ENCODE measurements at places on chromosomes 6 and 20.

- no peak for DNase-seq
Measured at GRCh38 chr6:79997728-79998127, 6.7 kb upstream of the TTK start.

- DNase-seq = no peak
Measured at GRCh38 chr6:35034411-35035191, 106.5 kb downstream of the TCP11 start.

GRCh38 chr6:125154118-125154760, 666 bp downstream of the TPD52L1 start:
- DNase-seq = no peak

GRCh38 chr20:47466213-47466612, 35.5 kb upstream of the NCOA3 start:
- no peak for DNase-seq

DNA sequence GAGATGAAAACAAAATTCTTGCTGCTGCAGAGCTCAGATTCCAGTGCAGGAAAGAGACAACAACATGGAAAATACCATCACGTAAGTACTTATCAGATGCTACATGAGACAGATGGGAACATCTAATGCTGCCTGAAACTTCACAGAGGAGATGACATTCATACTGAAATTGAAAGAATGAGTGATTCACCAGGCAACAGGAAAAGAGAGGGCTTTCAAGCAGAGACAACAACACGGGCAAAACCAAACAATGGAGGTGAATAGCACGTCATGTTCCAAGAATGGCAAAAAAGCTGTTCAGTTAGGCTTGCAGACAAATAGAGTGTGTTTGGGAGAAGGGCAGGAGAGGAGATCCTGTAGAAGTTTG, 39.3 kb downstream of the GTF2H5 start:
- DNase-seq = no peak

DNA sequence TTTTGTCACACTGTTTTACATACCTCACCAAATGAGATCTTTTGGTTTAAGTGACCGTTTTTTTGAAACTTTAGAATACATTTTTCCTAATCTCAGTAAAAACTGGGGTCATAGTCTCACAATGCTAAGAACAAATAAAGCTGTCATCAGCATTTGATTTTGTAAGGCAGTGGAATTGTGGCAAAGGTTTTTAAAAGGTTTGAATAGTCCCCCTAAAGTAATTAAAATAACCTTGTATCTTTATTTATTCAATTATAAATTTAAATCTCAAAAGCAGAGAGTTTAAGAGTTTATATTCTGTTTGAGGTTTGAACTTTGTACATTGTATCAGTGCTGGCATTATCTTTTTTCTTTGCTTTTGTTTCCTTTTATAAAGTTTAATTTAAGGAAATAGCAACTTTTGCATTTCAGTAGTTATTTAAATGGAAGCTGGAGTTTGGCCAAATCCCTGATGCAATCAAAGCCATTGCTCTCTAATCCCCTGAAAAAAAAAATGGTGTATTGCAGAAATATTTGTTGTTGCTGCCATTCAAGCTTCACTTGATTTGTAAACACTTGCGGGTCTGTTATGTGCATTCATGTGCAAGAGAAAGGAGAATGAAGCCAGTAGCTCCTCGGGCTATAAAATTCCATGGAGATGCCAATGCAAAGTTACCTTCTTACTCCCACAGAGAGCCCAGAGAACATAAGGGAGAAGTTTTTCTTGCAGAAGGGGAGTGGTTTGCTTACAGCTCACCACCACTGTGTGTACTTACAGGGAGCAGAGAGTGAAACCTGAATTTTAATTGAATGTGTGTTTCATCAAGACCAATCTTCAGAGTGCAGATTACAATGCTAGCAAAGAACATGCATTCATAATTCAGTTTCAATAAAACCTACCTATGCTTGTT, 391.8 kb downstream of the ARHGAP18 start:
- DNase-seq = no peak

DNA sequence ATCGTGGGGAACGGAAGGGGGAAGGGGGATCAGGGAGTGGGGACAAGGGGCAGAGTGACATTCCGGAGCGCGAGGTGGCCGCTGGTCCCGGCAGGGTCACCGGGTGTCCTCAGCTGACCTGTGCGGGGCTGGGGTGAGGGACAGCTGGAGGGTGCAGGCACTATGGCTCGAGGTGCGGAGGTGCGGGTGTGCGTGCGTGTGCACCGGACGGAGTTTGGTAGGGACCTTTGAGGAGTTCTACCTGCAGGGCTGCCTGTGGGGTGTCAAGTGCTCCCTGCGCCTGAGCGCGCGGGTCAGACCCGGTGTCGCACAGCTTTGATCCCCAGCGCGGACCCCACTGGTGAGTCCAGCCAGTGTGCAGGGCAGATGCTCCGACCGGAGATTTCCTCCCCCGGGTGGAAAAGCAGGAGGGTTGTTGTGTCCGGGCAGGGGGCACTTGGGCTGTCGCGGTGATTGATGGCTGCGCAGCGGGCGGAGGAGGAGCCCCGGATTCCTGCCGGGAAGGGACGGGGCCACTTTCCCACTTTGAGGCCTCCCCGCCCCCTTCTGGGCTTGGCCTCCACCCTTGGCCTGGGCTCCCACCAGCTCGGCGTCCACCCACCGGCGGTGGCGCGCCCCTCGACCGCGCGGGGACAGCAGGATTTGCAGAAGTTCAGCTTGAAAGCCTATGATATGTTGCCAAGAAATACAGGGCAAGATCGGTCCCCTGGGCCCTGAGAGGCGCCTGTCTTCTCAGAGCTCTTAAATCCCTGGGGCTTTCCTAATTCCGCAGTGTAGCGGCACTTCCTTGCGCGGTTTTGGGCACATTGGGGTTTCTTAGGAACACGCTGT, 658 bp downstream of the RIN2 start:
- no peak for DNase-seq

DNA sequence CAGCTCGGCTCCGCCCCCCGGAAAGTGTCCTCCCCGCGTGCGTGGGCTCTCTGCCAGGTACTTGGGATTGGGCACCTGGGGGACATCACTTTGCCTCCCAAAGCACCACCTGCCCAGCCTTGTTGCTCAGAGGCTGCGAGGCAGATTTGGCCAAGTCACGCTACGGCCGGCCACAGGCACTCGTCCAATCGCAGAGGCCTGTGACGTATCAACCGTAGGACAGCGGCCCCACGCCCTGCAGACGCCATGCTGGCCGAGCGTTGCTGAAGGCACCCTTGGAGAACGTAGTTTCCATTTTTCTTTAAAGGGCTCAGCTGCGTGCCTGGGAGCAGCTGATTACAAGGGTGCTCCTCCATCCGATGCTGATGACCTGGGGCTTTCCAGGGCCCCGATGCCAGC, 3.1 kb downstream of the NTSR1 start:
- DNase-seq = no peak

DNA sequence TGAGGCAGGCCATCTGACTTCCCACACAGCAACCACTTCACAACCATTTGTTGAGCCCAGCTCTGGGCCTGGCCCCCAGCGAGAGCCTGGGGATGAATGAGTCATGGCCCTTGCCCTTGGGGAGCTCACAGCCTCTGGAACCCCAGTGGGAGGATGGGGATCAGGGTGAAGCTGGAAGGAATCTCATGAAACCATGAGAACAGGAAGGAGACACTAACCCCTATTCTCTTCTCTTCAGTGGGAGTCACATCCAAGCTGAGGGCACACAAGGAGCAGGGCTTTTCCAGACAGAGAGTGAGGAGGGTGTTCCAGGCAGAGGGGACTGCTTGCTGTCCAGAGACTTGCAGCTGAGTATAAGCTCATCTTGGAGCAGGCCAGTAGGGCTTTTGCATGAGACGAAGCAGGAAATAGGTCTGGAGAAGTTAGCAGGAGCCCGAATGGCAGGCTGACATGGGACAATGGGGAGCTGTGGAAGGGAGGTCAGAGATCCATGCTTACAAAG, 7.5 kb downstream of the FOXS1 start:
- no peak for DNase-seq

DNA sequence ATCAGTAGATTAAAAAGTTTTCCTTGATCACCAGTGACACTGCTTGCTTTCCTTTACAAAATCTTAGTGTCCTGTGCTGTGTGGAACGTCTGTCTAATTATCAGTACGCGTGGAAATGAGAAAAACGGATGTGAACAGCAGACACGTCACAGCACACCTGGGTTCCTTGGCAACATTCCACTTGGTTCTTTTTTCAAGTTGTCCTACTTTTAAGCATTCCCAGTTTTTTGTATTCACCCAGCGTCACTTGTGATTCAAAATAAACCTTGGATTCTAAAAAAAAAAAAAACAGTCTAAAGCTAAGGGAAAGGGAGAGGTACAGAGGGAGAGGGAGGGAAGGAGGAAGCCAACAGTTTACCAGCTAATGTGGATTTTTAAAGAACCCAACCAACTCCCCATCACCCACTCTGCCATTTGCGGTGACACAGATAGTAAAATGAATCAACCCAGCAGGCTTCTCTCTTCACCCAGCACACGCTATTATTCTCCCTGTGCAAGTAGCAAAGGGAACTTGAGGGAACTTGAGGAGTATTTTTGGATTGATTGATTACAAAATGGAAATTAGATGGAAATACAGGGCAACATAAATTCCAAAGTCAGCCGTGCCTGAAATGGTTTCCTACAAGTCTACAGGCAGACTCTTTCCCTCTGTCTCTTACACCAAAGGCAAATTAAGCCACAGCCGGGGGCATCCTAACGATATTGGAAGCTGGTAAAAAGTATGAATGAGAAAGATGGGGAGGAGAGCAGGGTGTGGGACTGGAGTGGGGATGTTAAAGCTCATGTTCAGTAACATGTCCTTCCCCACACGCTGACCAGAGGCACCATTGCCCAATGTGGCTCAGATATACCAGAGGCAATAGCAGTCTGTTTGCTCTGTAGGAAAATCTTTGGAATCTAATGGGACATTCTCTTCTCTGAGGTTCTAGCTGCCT, 129.8 kb downstream of the SASH1 start:
- no peak for DNase-seq

DNA sequence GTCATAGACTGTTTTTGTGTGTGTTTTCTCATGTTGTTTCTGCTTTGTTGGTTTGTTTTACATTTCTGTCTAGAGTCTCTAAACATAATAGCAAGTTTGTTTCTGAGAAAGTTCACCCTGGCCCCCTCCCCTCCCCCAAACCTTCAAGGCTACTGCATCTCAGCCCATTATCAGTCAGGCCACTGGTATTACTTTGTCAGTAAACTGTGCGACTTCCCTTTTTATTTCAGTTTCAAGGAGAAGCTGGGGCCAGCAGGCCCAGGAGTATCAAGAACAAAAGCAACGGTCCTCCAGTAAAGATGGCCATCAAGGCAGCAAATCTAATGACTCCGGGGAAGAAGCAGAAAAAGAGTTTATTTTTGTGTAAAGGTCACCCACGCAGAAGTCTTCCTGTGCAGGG, 32.8 kb upstream of the SCGN start:
- no peak for DNase-seq

DNA sequence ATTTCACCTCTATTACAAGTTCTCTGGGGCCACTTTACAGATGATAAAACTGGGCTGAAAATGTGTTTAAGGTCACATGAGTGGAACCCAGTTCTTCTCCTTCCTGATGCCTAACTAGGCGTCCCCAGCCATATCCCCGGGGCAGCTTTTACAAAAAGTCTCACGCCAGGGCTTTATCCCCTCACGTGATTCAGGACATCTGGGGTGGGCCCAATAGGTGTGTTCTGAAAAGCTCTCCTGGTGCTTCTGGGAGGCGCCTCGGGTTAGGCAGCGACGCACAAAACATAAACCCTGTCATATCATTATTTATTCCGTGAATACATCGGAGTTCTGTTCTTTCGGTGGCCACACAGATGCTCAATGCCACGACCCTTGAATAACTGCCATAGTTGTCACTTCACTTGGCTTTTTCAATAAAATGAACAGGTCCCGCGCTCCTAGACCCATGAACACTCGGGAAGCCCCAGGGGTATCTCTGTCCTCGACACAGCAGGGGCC, 32.1 kb downstream of the SF3B5 start:
- DNase-seq = no peak

DNA sequence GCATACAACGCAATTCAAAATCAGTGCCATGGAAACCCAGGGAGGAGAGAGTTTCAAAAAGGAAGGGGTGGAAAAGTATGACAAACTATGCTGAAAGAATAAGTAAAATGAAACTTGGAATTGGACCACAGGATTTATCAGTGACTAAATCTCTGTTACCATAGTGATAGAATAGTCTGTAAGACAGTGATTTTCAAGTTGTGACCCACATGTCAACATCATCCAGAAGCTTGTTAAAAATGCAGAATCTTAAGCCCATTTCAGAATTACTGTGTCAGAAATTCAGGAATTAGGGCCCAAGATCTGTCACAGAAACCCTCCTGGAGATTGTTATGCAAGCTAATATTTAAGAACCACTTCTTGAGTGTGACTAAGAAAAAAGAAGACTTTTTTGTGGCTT, 417.7 kb upstream of the JAG1 start:
- no peak for DNase-seq

DNA sequence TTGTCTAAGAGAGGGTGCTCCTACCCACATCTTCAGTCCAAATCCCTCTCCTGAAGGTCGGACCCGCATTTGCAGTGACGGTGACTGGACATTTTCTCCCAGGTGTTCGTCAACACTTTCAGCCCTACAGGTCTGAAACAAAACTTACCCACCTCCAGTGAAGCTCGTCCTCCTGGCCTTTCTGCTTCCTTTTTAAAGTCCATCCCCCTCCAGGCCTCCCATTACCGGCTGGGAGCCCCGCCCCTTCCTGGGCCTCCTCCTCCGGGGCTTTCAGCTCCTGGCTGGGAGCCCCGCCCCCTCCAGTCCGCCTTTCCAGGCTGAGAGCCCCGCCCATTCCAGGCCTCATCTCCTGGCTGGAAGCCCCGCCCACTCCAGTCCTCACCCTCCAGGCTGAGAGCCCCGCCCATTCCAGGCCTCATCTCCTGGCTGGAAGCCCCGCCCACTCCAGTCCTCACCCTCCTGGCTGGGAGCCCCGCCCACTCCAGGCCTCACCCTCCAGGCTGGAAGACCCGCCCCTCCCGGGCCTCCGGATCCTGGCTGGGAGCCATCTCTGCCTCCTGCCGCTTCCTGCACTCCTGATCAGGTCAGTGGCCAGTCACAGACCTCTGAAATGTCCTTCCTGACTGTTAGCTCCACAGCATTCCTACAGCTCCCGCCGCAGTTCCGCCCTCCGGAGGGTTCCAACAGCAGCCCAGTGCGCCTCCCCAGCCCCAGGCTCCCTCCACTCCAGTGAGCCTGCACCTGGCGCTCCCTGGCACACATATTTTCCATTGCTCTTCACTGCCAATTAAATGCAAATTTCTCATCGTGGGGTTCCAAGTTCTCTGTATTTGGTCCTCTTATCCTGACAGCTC, 98.5 kb downstream of the LY86 start:
- no peak for DNase-seq

DNA sequence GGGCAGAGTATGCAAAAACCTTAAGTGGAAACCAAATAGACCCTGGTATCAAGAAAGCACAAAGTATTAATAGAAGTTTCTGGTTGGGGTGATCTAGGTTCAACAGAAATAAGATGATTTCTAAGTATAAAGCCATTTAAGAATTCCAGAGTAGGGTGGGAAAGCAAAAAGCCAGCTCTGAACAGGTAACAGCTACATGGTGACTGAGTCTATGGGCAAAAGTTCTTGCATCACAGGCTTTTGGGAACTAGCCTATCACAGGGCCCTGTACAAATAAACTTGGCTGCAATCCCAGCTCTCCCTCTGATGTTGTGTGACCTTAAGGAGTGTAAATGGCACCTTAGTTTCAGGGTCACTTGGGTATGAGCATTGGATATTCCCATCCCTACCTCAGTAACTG, 5.5 kb downstream of the TCF19 start:
- no peak for DNase-seq

- DNase-seq = no peak
Measured at GRCh38 chr6:89527634-89528033, 94.7 kb downstream of the ANKRD6 start.

- no peak for DNase-seq
Measured at GRCh38 chr6:8084586-8084985, 17.8 kb downstream of the EEF1E1 start.

GRCh38 chr6:25553502-25553901, 98.5 kb upstream of the SCGN start:
- no peak for DNase-seq

Data from stimulated activated CD8-positive, alpha-beta memory T cell treated with anti-CD3 and anti-CD28 coated beads, Interleukin-7, amount 100 ng/mL, for 4 hours (primary cell).